Bronchial epithelial cell (primary cell): ENCODE measurements at places on chromosomes 2 and 18.

DNA sequence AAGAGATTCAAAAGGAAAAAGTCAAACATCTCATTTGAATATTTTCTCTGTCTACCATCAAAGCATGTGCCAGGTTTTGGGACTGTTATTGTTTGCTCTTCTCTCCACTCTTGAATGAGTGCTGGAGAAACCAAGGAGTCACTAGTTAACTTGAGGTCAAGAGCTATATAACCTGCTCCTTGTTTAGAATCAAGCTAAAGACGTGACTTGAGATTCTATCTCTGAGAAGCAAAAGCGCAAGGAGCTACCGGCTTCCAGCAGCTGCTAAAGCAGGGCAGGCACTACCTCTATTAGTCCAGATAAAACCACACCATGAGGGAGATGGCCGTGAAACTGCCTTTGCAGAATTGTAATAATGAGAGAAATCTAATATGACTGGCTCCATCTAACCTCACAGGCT lies 36.0 kb downstream of the UXS1 start:
- no peak for DNase-seq

- DNase-seq: no peak
These were observed 17.1 kb downstream of the ARHGAP15 start for GRCh38 chr2:143146366-143146765.

GRCh38 chr2:185510060-185510459 lies 228.5 kb upstream of the FSIP2 start:
- no peak for DNase-seq

DNA sequence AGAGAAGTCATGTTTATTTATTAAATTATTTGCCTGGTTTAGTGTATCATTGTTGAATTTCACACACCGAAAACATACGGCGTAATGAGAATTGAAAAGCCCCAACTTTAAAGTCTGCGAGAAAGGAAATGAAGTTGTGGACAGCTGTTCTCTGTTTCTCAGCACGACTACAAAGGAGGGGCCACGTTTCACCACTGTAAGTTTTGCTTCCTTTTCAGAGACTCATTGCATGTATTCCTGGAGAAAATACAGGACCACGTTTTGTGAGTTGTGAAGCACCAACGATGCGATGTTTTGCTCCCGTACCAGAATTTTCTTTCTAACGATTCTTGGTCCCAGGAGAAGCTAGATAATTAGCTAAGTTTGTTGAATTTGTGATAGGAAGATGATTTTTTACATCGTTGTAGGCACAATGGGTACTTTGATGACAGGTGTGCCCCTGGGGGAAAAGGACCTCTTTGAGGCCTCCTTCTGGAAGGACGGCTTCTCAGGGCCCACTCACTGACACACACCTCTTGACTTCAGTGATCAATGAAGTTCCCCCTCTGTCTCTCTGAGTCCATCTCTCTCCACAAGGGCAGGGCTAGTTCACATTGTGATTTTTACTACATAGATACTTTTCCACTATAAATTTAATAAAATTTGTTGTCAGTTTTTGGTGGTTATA lies 23.7 kb upstream of the ACKR3 start:
- no peak for DNase-seq

- no peak for DNase-seq
These were observed 774 bp downstream of the IER3IP1 start for GRCh38 chr18:47175283-47175897.

- DNase-seq: peak; percentile 75
These were observed 33.2 kb upstream of the YES1 start for GRCh38 chr18:845152-845819.

GRCh38 chr2:29655391-29656086 lies 265.8 kb downstream of the ALK start:
- peak; percentile 39 for DNase-seq

DNA sequence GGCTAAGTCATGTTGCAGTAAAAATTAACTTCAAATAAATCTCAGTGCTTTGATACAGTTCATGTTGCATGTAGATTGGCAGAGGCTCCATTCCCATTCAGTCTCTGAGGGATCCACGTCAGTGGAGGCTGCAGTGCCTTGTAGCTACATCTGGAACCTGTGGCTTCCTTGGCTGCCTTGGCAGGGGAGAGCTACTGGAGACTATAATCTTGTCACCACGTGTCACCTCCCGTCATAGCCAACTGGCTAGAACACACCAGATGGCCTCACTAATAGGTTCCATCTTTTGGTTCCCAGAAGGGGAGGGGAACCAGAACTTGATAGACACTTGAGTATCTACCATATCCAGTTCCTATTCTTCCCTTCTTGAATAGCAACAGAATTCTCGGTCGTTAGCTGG lies 28.4 kb downstream of the E2F6 start:
- no peak for DNase-seq

DNA sequence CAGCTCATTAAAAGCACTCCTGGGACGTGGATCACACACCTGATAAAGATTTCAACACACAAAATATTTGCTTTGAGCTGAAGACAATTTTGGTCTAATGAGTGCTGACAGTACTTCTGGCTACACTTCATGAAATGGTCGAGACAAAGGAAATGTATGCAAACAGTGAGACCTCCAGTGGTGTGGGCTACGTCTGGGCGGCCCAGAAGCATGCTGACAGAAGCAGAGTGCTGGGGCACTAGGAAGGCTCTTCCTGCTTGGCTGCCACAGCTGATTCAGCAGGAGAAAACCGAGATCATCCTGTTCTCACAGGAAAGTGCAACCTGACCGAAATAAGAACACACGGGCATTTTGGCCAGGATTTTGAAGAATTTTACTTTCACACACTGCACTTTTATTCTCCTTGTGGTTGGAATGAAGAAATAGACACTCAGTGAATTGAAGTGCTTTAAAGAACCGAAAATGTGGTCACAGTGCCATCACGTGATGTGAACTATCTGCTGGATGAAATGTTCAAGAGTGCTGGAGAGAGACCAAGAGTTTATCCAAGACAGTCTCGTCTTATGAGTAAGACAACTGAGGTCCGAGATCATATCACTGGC lies 149.5 kb downstream of the CCBE1 start:
- DNase-seq: peak; percentile 46

GRCh38 chr2:166104773-166105172 lies 23.0 kb downstream of the SCN1A start:
- DNase-seq: no peak

GRCh38 chr2:111679202-111679601 lies 204.8 kb downstream of the ANAPC1 start:
- no peak for DNase-seq

GRCh38 chr2:189683348-189683747 lies 8.9 kb downstream of the ANKAR start:
- peak; percentile 64 for DNase-seq

GRCh38 chr18:58473071-58473470 lies 155.8 kb downstream of the ALPK2 start:
- peak; percentile 89 for DNase-seq

GRCh38 chr18:58865033-58865590 lies 435 bp downstream of the ZNF532 start:
- DNase-seq: no peak

DNA sequence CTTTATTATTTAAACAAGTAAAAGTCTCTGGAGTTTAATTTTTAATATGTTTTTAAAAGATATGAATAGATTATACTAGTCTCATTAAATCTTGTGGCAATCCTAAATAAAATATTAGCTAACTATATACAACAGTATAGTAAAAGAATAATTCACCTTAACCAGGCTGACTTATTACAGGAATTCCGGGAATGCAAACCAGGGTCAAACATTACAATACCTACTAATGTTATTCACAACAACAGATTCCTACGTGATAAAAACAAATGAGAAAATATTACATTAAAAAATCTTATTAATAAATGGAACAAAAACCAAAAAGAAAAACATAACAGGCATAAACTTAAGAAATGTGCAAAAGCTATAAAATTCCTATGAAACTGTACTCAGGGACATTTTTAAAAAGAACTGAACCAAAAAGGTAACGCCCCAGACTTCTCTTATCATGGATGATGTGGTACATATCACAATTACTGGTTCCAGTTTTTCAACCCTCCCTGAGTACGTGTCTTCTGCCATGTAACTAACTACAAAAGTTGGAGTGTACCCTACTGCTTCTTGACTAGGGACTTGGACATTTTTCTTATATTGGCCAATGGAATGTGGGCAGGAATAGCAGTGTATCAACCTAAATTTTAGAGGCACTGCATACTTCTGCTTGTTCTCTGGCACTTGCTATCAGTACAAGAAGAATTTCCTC lies 20.2 kb downstream of the TTC21B start:
- no peak for DNase-seq

GRCh38 chr18:57270156-57270555 lies 82.2 kb upstream of the ST8SIA3 start:
- DNase-seq: no peak

GRCh38 chr2:51710222-51710621 lies 678.3 kb upstream of the NRXN1 start:
- no peak for DNase-seq

DNA sequence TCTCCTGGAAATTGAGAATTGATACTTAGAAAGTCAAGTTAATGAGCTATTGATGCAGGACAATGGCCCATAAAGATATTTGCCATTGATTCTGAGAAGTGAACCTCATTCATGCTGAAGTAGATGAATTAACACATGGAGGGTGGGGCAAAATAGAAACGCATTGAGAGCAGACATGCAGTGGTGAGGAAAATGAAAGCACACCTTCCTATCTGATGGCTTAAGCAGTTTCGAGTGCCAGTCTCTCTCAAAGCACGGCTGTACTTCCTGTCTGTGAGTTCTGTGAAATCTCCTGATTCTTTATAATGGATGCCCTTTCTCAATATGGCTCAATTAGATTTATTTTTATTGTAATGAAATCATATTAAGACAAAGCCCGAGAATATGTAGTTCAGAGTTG lies 247.0 kb downstream of the TMX3 start:
- DNase-seq: no peak

- no peak for DNase-seq
These were observed 130.4 kb downstream of the TTC27 start for GRCh38 chr2:32758232-32758631.

GRCh38 chr2:238920601-238921001 lies 72.7 kb downstream of the TWIST2 start:
- peak; percentile 9 for DNase-seq

DNA sequence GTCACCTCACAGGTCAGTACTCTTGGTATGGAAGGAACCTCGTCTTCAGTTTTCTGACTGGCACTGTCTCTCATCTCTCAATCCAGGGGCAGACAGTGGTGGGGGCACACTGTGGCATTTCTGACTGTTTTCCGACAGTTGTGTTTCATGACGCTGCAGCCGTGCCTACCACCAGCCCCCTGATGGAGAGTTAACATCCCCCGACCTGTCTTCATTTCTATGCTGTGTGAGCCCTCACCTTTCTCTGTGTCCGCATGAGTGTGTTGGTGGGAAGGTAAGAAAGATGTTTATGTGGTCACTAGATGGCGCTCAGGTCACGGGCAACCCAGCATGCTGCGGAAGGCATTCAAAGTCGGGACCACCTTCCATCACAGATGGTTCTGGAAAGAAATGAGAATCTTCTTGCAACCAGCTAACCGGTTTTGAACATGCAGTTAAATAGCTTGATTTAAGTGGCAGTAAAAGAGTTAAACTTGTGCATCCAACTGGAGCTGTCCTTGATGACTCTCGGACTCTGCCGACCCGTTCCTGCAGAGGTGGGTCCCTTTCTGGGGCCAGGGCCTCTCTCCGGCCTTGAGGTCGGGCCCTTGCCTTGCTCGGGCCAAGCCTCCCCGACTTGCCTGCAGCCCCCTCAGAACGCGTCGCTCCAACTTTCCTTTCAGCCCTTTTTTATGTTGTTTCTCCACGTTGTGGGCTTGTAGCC lies 92.4 kb downstream of the DYSF start:
- peak; percentile 50 for DNase-seq

DNA sequence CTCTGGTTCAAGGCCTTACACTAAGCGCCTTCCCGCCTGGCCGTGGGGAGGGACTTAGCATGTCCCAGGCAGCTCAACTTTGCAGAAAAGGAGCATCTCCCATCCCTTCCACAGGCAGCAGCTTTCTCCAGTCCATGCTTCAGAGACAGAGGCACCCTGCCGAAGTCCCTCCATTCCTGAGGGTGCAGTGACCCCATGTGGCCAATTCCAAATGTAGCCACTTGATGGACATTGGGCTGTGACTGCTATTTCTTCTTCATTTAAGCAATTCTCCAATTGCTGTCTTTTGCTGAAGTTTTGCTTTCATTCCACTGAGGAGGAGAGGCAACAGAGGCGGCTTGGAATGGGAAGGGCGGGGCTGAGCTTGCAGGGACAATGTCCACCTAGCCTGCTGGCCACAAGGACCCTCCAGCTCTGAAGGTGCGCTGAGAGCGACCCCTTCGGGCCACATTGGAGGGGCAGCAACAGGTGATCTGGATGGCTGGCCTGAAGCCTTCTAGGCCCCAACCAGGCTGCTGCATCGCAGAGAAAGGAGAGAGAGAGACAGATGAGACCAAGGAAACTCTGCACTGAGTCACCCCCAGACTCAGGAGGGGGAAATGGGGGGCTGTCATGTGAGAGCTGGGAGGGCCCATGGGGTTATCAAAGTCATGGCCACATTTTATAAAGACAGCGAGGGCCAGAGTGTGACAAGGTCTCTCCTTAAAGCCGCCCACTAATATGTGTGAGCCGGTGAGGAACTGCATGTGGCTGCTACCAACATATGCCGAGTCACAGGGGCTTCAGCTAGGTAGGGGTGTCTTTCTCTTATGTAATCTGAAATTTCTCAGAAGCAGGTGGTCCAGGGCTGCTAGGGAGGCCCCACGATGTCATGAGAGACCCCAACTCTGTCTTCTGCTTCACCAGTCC lies 61.3 kb downstream of the LONRF2 start:
- DNase-seq: peak; percentile 27

DNA sequence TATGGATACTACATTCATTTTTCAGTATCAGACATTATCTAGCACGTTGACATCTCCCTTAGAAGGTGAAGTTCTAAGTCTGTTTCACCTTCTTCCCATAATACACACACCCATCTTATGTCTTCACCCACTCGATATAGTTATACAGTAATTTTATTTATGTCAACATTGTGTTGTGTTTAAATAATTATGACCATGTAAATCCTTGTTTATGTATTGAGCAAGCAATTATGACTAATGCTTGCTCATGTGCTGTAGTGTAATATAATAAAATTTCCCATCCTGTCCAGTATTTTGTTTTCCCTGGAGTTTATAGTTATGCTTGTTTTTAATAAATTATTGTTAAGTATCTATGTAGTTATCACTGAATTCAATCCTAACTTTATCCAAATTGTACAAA lies 163.2 kb downstream of the MTX2 start:
- peak; percentile 79 for DNase-seq

DNA sequence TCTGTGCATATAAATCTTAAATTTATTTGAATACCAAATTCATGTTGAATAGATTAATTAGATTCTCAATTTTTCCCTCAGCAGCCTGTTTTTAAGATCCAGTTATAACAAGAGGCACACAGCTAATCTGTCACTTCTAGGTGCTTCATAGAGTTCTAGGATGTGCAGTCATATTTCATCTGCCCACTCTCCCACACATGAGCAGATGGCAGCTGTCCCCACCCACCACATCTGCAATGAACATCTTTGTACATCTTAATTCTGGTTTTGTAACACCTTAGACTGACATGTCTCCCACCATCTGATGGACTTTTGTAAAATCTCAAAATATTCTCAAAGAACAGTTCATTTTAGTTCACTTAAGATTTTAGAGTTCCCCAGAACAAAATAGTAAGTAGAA lies 250.8 kb upstream of the ST6GAL2 start:
- no peak for DNase-seq

GRCh38 chr2:123597988-123598387 lies 427.1 kb upstream of the CNTNAP5 start:
- DNase-seq: no peak

GRCh38 chr2:112658301-112658700 lies 12.6 kb downstream of the SLC20A1 start:
- DNase-seq: no peak

- DNase-seq: no peak
These were observed 20.5 kb upstream of the ZNF516 start for GRCh38 chr18:76515576-76515975.
